ENCODE measurements at places on chromosomes 2 and 18.
A peak's percentile ranks its signal among the peaks of the same experiment; 100 is the strongest.

DNA sequence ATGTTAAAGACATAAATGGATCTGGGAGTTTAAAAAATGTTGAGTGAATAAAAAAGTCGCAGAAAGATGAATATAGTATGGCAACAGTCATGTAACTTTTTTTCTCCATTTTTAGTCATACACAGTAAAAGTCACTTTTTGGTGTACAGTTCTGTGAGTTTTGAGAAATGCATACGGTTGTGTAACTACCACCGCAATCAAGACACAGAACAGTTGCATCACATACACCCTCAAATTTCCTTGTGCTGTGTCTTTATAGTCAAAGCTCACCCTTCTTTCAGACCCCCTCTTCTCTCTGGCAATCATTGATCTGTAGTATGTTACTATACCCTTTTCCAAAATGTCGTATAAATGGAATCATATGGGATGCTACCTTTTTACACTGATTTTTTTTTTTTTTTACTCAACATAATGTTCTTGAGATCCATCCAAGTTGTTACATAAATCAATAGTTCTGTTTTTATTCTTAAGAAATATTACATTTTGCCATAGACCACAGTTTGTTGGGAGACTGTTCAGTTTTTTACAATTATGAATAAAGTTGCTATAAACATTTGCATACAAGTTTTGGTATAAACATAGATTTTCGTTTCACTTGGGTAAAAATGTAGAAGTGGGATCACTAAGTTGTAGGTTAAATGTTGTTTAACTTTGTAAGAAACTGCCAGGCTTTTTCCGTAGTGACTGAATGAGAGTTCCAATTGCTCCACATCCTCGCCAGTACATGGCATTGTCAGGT, 35.4 kb upstream of the AGFG1 start:
- no peak for DNase-seq

DNA sequence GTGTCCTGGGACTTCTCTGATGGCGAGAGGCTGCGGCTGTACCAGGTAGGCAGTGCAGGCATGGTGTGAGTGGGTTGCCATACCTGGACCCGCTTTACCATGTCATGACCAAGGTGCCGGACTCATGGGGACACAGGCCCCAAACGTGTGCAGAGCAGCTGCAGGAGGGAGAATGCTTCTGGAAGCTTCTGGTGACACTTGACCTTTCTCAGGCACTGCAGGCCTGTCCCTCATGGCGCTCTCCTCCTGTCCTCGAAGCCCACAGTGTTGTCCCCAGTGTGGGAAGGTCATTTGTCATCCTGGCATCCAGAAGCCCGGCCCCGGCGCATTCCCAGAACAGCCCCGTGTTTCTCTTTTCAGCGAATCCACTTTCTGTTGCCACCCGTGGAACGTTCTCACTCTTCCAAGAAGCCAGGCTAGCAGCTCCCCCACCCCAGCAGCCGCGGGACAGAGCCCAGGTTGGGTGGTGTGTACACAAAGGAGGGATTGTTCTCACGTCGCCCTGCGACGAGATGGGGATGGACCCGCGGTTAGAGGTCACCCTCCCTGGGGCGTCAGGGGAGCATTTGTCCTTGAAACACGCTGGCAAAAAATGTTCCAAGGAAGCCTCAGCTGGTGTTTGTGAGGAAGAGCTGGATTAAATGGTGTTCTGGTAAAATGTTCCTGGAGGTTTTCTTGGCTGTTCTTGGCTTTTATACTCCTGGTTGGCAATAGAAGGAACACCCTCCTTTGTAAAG, 43.7 kb downstream of the SH3BP4 start:
- DNase-seq: peak; percentile 53

DNA sequence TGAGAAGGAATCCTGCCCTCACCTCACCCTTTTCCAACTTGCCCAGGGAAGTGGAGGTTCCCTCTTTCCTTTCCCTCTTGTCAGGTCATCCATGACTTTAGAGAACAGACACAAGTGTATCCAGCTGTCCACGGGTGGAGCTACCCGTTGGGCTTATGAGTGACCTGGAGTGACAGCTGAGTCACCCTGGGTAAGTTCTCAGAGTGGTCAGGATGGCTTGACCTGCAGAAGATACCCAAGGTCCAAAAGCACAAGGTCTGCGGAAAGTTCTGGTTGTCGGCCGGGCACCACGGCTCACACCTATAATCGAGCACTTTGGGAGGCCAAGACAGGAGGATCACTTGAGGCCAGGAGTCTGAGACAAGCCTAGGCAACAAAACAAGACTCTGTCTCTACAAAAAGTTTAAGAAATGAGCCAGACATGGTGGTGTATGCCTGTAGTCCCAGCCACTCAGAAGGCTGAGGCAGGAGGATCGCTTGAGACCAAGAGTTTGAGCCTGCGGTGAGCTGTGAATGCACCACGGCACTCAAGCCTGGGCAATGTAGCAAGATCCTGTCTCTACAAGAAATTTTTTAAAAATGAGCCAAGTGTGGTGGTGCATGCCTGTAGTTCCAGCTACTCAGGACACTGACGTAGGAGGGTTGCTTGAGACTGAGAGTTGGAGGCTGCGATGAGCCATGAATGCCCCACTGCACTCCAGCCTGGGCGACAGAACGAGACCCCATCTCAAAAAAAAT, 14.0 kb upstream of the CNDP1 start:
- no peak for DNase-seq

GRCh38 chr2:1477196-1478040, 64.2 kb downstream of the TPO start:
- no peak for DNase-seq

DNA sequence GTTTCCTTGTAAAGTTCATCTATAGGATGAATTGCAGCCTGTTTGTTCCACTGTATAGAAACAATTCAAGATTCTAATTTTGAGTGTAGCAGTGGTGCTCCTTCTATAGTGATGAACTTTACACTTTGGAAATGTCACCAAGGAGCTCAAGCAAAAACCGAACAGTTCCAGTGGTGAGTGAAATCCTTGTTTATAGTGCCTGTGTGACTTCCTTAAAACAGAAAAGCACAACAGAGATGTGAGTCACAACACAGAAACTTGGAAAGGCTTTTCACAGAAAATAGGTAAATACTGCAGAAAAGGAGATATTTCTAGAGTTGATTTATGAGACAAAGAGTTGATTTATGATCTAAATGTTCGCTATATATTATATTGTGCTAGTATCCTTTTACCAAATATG, 482.0 kb downstream of the PTPRM start:
- no peak for DNase-seq

GRCh38 chr2:136149011-136149410, 31.1 kb upstream of the CXCR4 start:
- no peak for DNase-seq

- DNase-seq: no peak
Observed at GRCh38 chr2:97737421-97738178, 24.2 kb downstream of the ZAP70 start.

- no peak for DNase-seq
Observed at GRCh38 chr18:1246827-1247226, 342.2 kb downstream of the ADCYAP1 start.

DNA sequence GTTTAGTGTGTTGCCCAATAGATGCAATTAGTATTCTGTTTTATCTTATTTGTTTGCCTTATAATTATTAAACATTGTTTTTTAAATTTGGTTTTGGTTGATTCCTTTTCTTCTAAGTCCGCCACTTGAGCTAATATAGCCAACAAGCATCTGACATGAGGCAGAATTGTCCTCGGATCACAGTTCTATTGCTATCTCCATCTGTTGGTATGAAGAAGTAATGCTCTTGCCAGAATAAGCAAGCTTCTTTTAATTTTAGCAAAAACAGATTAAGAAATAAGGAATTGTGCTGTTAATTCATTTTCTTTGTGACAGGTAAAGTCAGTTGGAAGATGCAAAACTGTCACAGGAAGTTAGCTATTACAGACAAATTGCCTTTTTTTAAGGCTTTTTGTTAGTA, 54.3 kb downstream of the R3HDM1 start:
- DNase-seq: no peak

DNA sequence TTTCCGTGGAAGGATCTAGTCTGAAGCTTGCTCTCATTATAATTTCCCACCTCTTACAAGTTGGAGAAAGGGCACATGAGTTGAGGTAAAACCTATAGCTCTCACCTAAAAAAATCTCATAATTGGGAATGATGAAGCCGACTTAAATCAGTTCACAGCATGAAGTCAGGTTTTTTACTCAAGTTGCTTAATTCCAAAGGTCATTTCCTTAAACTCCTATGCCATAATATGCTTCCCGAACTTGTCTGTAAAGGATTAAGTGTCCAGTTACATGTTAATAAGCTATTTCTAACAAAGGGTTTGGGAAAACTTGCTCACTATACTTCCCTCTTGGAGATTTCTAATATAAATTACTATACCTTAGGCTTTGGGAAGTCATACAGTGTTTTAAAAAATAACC, 481.2 kb downstream of the NUP35 start:
- no peak for DNase-seq

DNA sequence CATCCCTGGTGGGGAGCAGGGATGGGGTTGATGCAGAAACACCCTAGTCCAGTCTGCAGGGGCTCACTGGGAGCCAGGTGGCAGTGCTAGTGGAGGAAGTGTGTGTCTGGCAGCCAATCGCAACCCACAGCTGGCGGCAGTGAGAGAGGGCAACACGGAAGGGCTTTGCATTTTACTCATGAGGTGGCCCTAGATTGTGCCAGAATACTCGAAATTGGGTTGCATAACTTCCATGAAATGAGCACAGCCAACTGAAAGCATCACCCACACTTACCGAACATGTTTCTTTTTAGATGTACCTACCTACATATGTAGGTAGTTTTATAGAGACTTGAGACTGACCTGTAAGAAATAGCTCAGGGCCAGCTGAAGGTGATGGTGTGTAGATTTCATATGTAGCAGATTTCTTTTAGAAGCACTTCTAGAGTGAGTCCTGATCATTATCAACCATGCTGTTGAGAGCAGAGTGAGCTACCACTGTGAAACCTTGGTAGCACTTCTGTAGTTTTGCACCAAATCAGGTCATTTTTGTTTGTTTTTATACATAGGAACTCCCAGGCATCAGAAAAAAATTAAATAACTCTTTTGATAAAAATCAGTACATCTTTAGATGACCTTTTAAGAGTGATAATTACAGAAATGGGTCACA, 13.0 kb downstream of the IL18R1 start:
- no peak for DNase-seq

DNA sequence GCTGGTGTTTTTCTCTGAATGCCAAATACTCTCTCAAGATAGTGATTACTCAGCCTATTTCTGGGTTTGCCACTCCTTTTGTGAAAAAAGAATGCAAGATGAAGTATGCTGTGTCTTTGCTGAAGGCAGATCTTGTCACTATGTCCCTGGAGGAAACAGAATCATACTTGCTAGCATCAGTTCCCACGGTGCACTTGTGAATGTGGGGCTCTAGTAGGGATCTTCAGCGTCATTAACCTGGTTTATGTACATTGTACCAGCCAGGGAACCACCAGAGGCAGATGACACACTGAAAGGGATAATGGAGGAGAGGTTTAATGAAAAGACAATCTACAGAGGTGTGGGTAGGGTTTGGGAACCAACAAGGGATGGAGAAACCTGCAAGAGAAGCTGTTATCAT, 131.0 kb upstream of the CXCR4 start:
- no peak for DNase-seq

DNA sequence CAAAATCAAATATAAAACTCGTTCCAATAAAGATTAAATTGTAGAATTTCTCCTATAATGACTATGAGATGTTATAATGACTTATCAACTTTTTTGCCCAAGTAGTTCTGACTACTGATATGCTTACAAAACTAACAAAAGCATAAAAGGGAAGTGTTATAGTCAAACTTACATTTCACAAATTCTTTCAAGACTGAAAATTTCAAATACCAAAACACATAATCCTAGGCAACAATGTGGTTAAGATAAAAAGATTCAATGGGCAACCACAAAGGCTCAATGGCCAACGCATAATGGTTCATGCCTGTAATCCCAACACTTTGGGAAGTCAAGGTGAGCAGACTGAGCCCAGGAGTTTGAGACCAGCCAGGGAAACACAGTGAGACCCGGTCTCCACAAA, 135.7 kb downstream of the USP34 start:
- no peak for DNase-seq

DNA sequence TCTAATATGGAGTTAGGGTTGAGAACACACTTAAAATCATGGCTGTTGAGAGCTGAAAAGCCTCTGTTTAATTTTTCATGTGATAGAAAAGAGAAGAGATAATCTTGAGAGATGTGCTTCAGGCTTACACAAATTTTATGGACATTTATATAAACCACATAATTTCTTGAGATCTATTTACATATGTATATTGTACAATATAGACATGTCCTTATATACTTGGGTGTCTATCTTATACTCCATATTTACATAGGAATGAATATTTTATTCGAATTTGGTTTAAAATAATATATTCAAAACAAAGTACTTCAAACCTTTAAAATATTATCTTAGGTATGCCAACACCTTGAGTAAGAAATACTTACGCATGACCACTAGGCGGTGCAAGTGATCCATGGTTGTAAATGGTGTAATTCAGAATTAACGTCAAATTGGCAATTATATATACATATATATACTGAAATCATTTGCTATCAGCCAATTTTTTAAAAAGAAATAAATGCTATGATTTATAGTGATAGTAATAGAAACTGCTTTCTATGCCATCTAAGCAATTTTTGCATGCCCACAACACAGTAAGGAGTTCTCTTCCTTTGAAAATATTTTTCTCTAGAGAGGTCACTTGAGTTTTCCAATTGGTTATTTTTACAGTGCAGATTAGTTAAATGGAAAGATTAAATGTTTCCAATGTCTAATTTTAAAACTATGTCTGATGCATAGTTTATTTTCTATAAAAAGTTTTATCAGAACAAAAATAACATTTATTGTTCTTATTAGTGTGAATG, 37.6 kb upstream of the SPAG16 start:
- peak; percentile 5 for DNase-seq

- no peak for DNase-seq
Observed at GRCh38 chr18:45034179-45034578, 353.5 kb downstream of the SETBP1 start.

DNA sequence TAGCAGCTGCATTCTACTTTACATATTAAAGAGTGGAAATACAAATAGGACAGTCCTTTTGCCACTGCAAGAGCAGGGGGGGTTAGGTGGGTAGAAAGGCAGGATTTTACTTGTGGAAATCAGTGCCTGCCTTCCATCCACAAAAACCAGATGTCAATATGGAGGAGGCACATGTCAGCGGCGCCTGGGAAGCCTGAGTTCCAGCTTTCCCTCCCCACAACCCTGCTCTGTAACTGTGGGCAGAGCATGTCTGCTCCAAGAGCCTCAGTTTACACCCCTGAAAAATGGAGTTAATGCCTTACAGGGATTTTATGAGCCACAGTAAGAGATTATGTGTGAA, 32.9 kb downstream of the STEAP3 start:
- no peak for DNase-seq

- no peak for DNase-seq
Observed at GRCh38 chr2:8190279-8190678, 491.6 kb upstream of the ID2 start.

Data from HuH-7.5 (cell line).